CD4-positive, CD25-positive, alpha-beta regulatory T cell (primary cell): ENCODE measurements at places on chromosomes 12 and 14. TPM values are rescaled to one million over a fixed set of nuclear protein-coding genes. Genes with fewer than 3 reads are reported as not detected.

The RPGRIP1 gene
- polyA plus RNA-seq: not detected

The KRT82 gene
- not detected for polyA plus RNA-seq

The DIO3 gene
- not detected for polyA plus RNA-seq

The INSM2 gene
- polyA plus RNA-seq: not detected

The MYF5 gene
- polyA plus RNA-seq: not detected

The TAS2R30 gene
- polyA plus RNA-seq: not detected

The SERPINA4 gene
- not detected for polyA plus RNA-seq

The OVCH1 gene
- not detected for polyA plus RNA-seq

The LMBR1L gene
- polyA plus RNA-seq: 71.9 TPM

The TSPAN9 gene
- 0.09 TPM for polyA plus RNA-seq

The CCDC177 gene
- not detected for polyA plus RNA-seq

The RTL1 gene
- not detected for polyA plus RNA-seq

The ZNF891 gene
- polyA plus RNA-seq: 0.29 TPM

The SLC17A8 gene
- polyA plus RNA-seq: not detected

The C12orf50 gene
- not detected for polyA plus RNA-seq

The IFNG-AS1 gene
- 3.9 TPM for polyA plus RNA-seq

The XRCC3 gene
- polyA plus RNA-seq: 4.5 TPM

The SCN8A gene
- polyA plus RNA-seq: 0.48 TPM

The B4GALNT1 gene
- not detected for polyA plus RNA-seq

The PMEL gene
- polyA plus RNA-seq: not detected

The CLEC9A gene
- polyA plus RNA-seq: not detected

The TPH2 gene
- not detected for polyA plus RNA-seq

The AQP2 gene
- not detected for polyA plus RNA-seq

The ANKRD33 gene
- polyA plus RNA-seq: not detected

The LRRK2 gene
- polyA plus RNA-seq: not detected

The FLVCR2 gene
- polyA plus RNA-seq: 4.6 TPM

The GARIN6 gene
- polyA plus RNA-seq: not detected

The MMP19 gene
- not detected for polyA plus RNA-seq

The CD163L1 gene
- not detected for polyA plus RNA-seq

The CAPZA3 gene
- not detected for polyA plus RNA-seq

The KRT72 gene
- 0.13 TPM for polyA plus RNA-seq

The SMCO2 gene
- polyA plus RNA-seq: not detected

The PIP4K2C gene
- 32.1 TPM for polyA plus RNA-seq

The ARMH4 gene
- 1.0 TPM for polyA plus RNA-seq

The FAM181A gene
- not detected for polyA plus RNA-seq

The CIROP gene
- polyA plus RNA-seq: not detected

The SYCP3 gene
- 0.03 TPM for polyA plus RNA-seq

The TAS2R46 gene
- polyA plus RNA-seq: not detected

The TPPP2 gene
- not detected for polyA plus RNA-seq

The GDF3 gene
- polyA plus RNA-seq: not detected

The POTEM gene
- polyA plus RNA-seq: not detected

The C12orf56 gene
- polyA plus RNA-seq: not detected

The PPP4R4 gene
- 0.69 TPM for polyA plus RNA-seq

The TROAP gene
- polyA plus RNA-seq: 4.4 TPM

The SLC10A1 gene
- polyA plus RNA-seq: not detected

The COCH gene
- 2.1 TPM for polyA plus RNA-seq

The NKX2-1 gene
- not detected for polyA plus RNA-seq

The VCPKMT gene
- polyA plus RNA-seq: 13.6 TPM

The C14orf180 gene
- not detected for polyA plus RNA-seq

The PAX9 gene
- polyA plus RNA-seq: 0.46 TPM

The CLECL1 gene
- not detected for polyA plus RNA-seq

The RDH5 gene
- 0.94 TPM for polyA plus RNA-seq

The RFX4 gene
- polyA plus RNA-seq: not detected

The GUCY2C gene
- not detected for polyA plus RNA-seq

The CEP170B gene
- polyA plus RNA-seq: not detected

The SIRT4 gene
- polyA plus RNA-seq: 1.1 TPM

The SMIM41 gene
- not detected for polyA plus RNA-seq

The STAT6 gene
- polyA plus RNA-seq: 77.5 TPM
